ENCODE measurements at places on chromosomes 3 and 15. TPM values are rescaled to one million over a fixed set of nuclear protein-coding genes. Genes with fewer than 3 reads are reported as not detected.

DNA sequence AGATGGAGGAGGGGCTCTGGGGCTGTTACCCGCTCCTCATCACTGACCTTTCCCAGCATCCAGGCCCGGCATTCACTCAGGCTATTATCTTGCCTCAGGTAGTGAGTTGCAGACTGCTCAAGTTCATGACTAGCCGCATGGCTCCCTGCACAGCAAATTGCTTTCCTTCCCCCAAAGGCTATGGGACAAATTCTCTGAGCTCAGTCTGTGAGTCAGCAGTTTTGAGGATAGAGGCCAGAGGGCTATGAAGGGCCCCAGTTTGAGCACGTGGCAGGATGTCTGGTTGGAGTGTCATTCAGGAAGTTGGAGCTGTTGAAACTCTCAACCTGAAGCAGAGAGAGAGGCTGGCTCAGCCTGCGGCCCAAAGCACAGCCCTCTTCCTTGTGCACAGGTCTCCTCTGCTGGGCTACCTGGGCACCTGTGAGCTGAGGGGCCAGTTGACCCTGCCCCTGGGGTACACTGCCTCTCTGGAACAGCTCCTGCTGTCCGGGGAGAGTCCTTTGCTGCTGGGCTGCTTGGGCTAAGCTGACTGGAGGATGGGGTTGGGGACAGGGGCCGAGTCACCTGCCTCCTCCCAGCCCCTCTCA lies 7.9 kb downstream of the FAH start:
- DNase-seq = no peak

DZIP1L gene
- not detected for total RNA-seq

DNA sequence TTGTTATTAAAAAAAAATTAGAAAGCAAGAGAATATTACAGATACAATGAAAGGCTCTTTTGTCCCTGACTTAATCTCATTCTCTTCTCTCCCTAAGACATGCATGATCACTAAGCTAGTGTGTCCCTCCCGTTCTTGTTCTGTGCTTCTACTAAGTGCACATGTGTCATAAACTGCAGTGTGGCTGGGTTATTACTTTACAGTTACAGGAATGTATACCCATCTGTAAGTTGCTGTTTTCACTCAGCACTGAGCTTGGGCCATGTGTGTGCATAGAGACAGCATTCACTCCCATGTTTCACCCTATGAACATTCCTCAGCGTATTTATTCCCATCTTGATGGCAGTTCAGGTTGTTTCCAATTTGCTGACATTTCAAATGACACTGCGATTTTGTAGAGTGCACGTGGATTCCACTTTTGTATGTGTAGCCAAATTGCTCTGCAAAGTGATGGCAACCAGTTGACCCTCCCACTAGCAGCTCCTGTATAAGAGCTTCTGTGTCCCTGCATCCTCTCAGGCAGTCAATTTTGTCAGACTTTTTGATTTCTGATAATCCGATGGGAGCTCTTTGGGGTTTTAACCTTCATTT lies 145.8 kb upstream of the UBE2E1 start:
- DNase-seq = no peak

- DNase-seq = no peak
Observed at GRCh38 chr3:38960042-38960622, 91.6 kb downstream of the SCN11A start.

DNA sequence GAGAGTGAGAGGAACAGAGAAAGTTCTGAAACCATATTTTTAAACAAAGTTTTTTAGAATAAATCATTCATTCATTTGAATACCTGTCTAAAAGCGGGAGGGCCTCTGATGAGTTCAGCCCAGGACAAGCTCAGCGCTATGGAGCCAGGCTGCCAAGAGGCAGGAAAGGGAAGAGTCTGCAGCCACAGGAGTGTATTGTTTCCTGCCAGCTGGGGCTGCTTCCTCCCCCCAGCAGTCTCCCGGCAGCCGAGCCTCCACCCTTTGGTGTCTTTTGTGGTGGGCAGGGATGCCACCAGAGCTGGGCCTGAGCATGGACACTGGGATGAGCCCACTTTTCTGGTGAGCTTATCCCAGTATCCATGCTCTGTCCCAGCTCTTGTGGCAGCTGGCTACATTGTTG lies 199.5 kb upstream of the TPRG1 start:
- DNase-seq = no peak

SMAD6 gene
- total RNA-seq = 0.26 TPM

DNA sequence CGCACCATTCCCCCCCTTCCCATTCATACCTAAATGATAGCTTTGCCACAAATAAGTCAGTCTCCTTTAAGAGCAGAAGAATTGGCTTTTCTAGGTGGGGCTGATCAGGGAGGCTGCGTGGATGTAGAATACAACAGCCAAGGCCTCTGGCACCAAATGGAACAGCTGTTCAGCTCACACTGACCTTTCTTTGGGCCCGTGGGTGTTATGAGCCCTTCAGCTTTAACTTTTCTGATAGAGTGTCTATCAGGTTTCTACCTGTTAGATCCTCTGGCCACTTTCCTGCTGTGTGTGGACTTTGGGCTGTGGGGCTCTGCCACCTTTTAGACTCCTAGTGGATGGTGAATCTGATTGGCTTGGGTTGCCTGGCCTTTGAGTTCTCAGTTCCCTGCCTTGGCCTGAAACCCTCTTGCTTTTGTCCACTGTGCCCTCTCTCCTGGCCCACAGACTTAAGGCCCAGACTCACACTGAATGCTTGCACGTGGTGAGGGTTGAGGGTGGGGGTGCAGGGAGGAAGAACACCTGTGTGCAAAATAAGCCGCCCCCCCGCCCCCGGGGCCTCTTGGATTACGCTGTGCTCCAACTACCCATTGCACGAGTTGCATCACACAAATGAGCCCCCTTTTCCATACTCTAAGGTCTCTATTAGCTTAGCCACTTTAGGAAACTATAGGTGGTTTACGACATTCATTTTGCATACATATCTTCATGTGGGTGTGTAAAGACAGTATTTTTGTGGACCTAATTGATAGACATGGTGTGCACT lies 1.3 kb upstream of the RFX7 start:
- no peak for DNase-seq

DNA sequence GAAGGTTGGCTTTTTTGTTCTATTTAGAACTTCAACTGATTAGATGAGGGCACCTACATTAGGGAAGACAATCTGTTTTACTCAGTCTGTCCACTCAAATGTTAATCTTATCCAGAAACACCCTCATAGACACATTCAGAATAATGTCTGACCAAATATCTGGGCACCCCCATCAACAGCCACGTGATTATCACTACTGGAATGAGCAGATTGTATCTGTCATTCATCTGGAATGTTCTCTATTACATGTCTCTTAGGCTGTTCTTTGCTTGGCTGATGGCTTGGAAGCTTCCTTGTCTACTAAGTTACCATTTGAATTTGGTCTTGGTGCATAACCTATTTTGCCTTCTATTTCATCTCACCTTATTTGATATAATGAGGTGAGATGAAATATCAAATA lies 15.7 kb upstream of the LRRC58 start:
- no peak for DNase-seq

DNA sequence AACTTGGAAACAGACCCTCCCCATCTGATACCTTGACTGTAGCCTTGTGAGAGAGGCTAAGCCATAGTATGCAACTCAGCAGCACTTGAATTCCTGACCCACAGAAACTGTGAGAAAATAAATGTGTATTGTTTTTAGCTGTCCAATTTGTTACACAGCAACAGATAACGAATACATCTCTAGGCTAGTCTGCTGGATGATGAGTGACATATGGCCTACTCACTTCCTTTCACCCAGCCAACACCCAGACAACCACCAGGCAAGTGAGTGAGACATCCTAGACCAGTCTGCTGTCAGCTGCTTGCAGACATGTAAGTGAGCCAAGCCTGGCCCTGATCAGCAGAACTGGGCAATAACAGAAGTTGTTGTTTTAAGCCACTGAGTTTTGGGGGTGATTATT lies 19.2 kb upstream of the SMAD6 start:
- no peak for DNase-seq

CILP gene
- not detected for total RNA-seq

DNA sequence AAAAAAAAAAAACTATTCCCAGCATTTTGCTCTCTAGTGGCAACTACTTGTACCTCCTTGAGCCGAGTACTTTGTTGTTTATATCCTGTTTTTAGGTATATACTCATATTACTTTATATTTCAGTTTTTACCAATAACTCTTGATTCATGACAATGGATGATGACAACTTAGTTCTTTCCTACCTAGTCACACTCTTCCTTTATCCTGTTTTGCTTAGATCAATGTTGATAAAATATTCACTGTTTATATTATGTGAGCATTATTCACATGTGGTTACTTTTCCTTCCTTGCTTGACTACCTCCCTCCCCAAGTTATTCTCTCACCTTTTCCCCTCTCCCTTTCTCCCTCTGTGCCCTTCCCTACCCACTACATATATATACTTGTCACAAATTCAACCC lies 53.7 kb downstream of the NKIRAS1 start:
- no peak for DNase-seq

GRCh38 chr3:192851821-192852372 lies 65.8 kb downstream of the MB21D2 start:
- no peak for DNase-seq

DNA sequence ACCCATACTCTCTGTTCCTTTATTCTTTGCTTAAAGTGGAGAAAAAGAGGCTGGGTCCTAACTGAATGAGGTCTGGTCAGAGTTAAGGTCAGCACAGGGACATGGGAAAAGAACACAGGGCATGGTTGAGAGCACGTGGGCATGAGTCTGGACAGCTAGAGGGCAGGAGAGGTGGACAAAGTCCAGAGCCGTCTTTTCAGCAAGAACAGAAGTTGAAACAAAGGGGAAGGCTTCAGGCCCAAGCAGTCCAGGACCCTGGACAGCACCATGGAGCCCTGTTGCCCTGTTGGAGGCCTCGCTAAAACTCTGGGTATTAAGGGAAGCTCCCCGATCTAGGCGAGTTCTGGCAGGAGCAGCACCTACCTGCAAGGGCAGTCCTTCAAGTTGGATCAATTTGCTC lies 50.7 kb downstream of the XYLB start:
- DNase-seq = no peak

DNA sequence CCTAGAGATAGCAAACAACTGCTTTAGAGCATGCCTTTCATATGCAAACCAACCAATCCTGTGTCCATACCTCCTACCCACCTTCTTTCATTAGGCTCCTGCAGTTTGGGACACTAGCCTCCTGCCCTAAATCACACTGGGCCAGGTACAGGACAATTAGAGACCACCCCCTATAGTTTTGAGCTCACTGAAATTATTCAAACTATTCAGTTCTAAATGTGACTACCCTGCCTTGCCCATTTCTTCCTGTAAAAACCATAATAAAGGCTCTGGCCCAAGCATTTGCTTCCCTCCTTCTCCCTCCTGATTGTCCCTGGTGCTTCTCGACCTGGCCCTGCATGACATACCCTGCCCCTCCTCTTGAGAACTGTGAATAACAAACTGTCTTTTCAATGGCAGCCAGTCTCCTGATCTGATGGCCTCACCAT lies 31.4 kb upstream of the LRIG1 start:
- no peak for DNase-seq

DNA sequence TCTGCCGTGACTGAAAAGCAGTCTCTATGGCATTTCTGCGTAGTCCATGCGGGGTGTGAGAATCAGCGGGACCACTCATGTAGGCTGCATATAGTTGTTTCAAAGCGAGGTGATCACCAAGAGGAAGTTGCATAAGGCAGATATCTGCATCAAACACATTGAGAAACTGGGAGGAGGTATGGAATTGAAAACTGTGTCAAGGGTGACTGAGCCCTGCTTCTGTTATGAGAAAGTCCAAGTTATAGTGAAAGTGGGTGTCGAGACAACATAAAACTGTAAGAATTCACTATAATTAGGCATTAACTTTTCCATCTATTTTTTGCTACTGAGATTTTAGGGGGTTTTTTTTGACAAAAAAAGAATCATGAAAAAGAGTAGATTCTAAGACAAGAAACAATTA lies 109.3 kb downstream of the ZIC1 start:
- DNase-seq = no peak

- no peak for DNase-seq
Observed at GRCh38 chr3:64530434-64531049, 157.3 kb downstream of the ADAMTS9 start.
